Breast epithelium (tissue), 4 donors: ENCODE measurements at places on chromosomes 2 and 18. TPM values are rescaled to one million over a fixed set of nuclear protein-coding genes. Genes with fewer than 3 reads are reported as not detected.

- no peak for DNase-seq
Observed at GRCh38 chr2:241994556-241995213, 125.2 kb downstream of the RTP5 start.

DNA sequence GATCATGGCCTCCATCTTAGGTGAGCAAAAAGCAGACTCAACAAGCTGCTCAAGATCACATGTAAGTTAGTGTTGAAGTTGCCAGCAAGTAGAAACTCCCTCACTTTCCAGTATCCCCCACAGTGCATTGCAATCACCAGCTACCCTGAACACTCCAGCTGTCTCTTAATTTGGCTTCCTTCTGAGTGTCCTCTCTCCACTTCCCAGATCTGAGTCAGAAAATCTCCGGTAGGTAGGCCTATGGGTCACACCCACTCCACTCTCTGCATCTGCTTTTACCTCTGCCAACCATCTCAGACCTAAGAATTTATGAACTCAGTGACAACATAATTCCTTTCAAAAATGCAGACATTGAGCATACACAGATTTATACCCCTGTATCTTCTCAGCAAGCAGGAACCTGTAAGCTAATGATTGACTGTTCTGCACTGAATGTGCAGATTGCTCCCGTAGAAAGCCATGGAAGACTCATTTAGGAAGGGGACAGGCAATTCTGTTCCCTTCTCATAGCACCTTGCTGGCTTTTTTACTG, 656.9 kb downstream of the EPHA4 start:
- DNase-seq: no peak

GRCh38 chr2:208254118-208254870, 577 bp downstream of the IDH1 start:
- DNase-seq: peak; percentile 75

DNA sequence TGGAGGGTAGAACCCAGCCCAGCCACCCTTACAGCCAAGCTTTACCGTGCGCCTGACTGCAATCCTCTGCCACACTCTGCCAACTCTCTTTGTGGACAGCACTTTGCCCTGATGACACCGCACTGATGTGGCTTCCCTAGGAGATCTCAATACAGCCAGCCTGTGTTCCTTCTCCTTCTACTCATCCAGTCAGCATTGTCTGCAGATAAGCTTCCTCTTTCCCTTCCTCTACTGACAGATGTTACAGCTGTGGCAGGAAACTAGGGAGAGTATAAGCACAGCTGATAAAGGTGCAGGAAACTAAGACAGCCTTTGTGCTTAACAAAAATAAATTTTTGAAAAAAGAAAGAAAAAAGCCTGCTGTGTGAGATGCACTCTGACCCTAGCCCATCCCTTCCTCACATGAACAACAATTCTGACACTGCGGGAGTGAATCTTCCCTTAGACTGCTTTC, 25.0 kb downstream of the CEP68 start:
- no peak for DNase-seq

DNA sequence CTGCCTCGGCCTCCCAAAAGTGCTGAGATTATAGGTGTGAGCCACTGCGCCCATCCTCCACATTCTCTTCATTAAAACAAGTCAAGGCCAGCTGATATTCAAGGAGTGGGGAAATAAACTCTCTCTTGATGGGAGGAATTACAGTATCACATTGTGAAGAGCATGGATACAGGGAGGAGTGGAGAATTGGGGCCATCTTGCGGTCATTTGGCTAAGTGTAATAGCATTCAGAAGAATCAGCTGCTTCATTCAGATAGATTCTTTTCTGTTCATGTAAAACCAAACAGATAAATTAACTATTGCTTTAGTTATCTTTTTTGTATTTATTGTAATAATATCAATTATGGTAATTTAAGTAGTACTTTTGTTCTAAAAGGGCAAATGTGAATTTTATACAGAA, 156.3 kb downstream of the UBR3 start:
- no peak for DNase-seq

GRCh38 chr2:107402330-107402729, 424.4 kb upstream of the RGPD4 start:
- DNase-seq: no peak

DNA sequence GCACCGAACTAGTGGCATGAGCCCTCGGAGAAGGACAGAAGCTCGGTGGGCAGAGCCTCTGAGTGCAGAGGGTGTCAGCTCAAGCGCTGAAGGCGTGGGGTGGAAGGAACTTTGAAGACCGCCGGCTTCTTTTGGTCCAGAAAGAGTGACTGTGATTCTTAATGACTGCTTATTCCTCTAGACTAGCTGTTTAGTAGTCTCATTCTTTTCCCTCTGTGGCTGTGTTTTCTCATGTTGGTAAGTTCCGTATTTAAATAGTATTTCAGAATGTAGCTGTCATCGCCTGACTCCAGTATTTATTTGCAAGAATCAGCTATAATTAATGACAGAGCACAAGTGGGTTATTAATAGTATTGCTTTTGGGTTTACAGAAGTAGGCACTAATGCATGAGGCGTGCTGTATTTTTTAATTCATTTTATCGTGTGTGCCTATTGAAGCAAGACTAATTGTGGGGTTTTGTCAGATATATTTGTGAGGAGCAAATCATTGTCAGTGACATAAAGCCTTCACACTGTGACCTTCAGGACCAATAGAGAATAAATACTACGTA, 80.8 kb upstream of the NFATC1 start:
- no peak for DNase-seq

- DNase-seq: no peak
Observed at GRCh38 chr2:34936089-34936488, 1337.0 kb upstream of the FAM98A start.

DNA sequence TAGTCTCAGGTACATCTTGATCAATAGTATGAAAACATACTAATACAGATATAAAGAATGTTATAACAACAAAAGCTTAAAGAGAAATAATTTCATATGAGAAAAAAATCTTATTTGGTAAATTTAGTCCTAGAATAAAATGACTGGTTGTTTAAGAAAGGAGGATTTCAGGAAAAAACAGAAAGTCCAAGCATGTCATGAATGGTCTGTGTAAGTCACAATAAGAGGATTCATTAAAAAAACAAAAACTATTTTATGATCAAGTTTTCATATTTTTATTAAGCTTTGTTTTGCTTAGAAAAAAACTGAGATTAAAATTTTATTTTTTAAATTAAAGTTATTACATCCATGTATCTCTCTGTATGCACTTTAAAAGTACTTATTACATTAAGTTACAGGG, 353.9 kb upstream of the SPHKAP start:
- no peak for DNase-seq

Gene EHD3
- total RNA-seq: 2.7 TPM

Gene RGPD5
- 82.3 TPM for total RNA-seq

Gene CRYBA2
- not detected for total RNA-seq

Gene DTYMK
- total RNA-seq: 23.2 TPM

Gene SNTG2
- 4.6 TPM for total RNA-seq
